ENCODE measurements at places on chromosomes 7 and 10.
A peak's percentile ranks its signal among the peaks of the same experiment; 100 is the strongest.

- H3K27me3 ChIP-seq: peaks cover under 1% of the 10 kb centered on the region
- H3K4me1 ChIP-seq: peaks cover 8% of the 10 kb centered on the region
- peak overlapping the region; percentile 24 for H3K27ac ChIP-seq
- H3K4me3 ChIP-seq: no peak overlapping the region
- peak; percentile 51 for DNase-seq
Observed at GRCh38 chr10:22246680-22247391, 29.0 kb upstream of the EBLN1 start.

DNA sequence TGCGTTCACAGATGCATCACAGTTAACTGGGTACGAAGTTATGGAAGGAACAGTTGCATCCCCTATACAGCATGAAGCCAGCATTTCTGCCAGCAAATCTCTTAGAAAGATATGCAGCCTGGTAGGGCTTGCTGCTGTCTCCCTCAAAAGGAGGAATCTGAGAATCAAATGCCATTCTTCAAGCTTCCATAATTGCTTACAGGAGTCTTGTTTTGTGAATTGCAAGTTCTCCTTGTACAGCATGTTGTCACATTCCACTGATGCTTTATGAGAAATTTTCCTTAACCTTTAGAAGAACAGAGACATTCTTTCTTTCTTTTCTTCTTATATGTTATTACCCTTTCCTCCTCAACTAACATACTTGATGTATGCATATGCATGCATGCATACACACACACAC, 134.6 kb downstream of the CHRM2 start:
- H3K4me1 ChIP-seq: no peaks in the 10 kb centered on the region
- H3K4me3 ChIP-seq: no peak overlapping the region

- no peaks in the 10 kb centered on the region for H3K36me3 ChIP-seq
- no peak overlapping the region for H3K27ac ChIP-seq
- DNase-seq: peak; percentile 44
- no peaks in the 10 kb centered on the region for H3K27me3 ChIP-seq
Observed at GRCh38 chr10:57657164-57657765, 610.4 kb downstream of the IPMK start.

DNA sequence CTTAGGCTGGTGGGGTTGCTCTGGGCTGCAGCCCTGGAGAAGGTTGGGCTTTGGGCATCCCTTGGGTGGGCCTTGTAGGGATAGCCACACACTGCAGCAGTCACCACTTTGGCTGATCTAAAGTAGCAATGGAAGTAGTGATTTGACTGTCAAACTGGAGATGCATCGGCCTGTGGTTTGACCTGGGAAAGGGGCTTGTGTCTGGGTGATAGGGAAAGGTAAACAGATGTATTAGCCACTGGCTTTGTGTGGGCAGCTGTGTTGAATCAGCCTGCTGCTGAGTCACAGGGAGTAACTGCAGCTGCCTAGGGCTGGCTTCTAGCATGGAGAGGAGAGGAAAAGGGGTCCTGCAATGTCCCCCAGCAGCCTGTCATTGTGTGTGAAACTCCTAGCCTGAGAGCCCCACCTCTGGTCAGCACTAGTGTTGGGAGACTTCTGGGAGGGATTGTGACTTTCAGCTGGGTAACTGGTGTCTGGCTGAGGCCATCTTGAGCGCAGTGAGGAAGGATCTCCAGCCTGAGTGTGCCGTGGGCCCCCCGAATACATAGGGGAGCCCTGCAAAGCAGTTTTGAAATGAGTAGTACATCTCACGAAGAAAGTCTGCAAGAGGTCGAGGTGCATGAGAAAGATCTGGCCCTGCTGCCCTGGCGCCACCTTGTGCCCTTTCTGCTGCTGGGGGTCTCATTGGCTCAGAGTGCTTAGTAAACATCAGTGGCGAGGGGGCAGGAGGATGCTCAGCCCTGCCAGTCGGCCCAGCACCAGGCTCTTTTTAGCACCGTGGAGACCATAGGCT, 117.3 kb downstream of the FANK1 start:
- peaks cover 28% of the 10 kb centered on the region for H3K36me3 ChIP-seq
- peaks cover 23% of the 10 kb centered on the region for H3K4me1 ChIP-seq
- peak overlapping the region; percentile 10 for H3K27ac ChIP-seq
- no peaks in the 10 kb centered on the region for H3K27me3 ChIP-seq

DNA sequence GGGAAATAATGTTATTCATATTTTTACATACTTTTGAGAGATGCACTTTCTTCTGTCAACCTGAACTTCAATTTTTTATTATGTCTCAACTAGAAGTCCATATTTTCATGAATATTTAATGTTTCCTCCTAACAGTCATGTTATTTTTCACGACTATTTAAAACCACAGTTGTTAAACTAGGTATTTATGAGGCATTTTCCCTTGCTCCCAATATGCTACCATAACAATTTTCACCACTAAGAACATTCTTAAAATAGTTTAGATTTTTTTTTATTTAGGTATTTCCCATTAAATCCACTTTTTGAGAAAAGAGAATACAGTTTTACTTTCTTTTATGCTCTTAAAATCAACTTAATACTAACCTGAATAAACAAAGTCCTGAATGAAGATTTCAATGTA, 89.4 kb downstream of the JAZF1 start:
- H3K27me3 ChIP-seq: no peaks in the 10 kb centered on the region
- H3K36me3 ChIP-seq: no peaks in the 10 kb centered on the region
- no peak overlapping the region for H3K27ac ChIP-seq
- DNase-seq: no peak
- no peak overlapping the region for H3K4me3 ChIP-seq

DNA sequence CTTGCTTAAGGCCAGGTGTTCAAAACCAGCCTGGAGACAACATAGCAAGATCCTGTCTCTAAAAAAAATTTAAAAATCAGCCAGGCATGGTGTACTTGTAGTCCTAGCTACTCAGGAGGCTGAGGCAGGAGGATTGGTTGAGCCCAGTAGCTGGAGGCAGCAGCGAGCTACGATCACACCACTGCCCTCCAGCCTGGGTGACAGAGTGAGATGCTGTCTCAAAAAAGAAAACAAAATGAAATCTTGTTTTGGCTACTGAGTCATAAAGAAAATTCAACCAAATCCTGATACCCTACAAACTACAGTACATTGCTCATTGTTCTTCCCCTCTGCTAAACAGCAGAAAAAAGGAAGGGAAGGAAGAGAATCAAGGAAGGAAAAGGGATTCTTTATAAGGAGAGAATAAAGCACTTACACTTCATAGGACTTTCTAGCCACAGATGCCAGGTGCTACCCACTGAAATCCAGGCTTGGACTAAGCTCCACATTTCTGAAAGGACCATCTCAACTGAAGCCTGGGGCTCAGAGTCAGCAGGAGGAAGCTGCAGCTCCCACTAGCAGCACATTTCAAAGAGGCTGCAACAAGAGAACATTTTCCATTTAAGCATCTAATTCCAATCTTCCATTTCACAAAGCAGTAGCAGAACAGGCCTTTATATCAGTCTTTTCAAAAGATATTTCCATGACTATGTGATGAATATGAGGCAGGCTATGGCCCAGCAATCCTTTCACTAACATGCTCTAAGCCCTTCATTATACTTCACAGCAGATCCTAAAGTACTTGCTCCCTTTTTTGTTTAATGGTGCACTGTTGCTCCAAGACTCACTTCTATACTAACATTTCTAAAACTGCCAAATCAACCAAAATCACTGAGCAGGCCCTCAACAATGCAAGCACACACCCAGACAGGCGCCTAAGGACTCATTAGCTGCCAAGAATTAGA, 13.5 kb downstream of the TNPO3 start:
- H3K27ac ChIP-seq: peak overlapping the region; percentile 15
- peaks cover 26% of the 10 kb centered on the region for H3K4me1 ChIP-seq
- peaks cover 25% of the 10 kb centered on the region for H3K36me3 ChIP-seq
- H3K27me3 ChIP-seq: no peaks in the 10 kb centered on the region
- H3K4me3 ChIP-seq: no peak overlapping the region
- DNase-seq: no peak

DNA sequence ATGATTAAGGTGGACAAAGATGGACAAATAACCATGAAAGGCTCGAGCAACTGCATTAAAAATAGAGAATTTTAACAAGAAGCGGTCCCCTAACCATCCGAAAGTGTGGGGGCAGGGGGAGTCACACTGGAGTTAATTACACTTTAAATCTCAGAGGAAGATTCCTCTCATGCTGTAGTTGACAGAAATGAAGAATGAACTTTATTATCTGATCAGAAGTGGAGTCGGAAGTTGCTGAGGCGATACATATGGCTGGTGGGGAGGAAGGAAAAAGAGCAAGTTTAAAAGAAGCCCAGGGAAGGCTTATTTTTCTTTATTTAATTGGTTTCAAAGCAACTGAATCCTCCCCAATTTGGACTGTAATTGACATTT, 102.3 kb upstream of the FAM171A1 start:
- no peak for DNase-seq
- no peak overlapping the region for H3K4me3 ChIP-seq
- no peaks in the 10 kb centered on the region for H3K36me3 ChIP-seq
- no peak overlapping the region for H3K27ac ChIP-seq

DNA sequence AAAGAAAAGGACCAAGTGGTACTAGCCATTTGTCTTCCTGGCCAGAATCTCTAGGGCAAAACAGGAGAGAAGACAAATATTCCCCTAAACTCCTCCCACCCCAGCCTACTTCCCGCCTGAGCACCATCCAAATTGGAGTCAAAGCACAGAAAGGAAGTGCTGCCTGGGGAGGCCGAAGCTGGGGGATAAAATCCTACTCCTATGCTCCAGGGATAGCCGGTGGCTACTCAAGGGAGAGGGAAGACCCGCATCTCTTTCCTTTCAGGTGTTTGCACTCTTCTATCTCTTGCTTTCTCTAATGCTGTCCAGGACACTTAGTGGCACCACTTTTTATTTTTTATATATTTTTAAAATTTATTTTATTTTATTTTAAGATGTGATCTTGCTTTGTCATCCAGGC, 7.1 kb upstream of the DUSP5 start:
- no peak for DNase-seq
- no peaks in the 10 kb centered on the region for H3K36me3 ChIP-seq
- H3K27ac ChIP-seq: no peak overlapping the region
- H3K4me3 ChIP-seq: no peak overlapping the region
- H3K4me1 ChIP-seq: no peaks in the 10 kb centered on the region

DNA sequence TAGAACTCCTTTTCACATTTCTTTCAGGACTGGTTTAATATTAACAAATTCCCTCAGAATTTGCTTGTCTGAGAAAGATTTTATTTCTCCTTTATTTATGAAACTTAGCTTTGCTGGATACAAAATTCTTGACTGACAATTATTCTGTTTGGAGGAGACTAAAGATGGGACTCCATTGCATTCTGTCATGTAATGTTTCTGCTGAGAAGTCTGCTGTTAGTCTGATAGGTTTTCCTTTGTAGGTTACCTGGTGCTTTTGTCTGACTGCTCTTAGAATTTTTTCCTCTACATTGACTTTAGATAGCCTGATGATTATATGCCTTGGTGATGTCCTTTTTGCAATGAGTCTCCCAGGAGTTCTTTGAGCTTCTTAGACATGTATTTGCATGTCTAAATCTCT, 23.4 kb downstream of the CLRN3 start:
- no peak for DNase-seq
- no peak overlapping the region for H3K4me3 ChIP-seq
- no peaks in the 10 kb centered on the region for H3K36me3 ChIP-seq
- H3K27ac ChIP-seq: no peak overlapping the region

DNA sequence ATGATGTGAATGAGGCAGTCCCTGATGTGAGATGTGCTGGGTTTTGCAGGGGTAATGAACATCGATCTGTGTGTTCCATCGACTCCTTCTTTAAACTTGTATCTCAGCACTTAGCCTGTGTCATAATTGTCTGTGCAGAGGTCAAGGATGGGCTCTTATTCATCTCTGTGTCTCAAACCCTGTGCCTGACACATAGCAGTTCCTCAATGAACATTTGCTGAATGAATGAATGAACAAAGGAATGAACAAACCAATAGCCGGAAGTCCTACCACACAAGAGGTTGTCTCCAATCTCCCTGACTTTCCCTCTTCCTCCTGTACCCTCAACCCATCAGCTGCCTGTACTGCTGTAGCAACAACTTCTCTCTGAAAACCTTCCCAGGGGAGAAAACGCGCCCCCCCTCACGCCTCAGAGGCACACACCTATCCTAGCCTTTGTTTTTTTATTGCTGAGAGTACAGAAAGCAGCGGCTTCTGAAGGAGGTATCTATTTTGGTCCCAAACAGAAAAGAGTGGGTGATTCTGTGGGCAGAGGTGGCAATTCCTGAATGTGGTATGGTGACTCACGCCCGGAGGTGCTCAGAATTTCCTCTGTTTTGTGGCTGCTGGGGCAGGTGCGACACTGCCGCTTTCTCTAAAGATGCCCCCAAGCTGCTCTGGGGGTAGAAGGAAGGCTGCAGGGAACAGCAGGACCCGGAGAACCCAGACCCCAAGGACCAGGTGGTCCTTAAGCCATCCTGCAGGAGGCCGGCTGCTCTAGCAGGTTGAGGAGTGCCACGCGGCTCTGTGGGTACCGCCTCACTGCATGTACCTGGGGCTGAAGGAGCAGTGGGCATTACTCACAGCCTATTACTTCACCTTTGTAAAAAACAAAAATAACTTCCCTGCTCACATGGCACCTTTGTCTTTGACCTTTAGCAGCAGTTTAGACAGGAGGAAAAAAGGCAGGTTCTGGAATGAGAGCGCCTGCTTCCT, 9.6 kb downstream of the IL2RA start:
- peak overlapping the region; percentile 92 for H3K4me3 ChIP-seq
- peak; percentile 71 for DNase-seq
- H3K27ac ChIP-seq: peak overlapping the region; percentile 94

- H3K27me3 ChIP-seq: no peaks in the 10 kb centered on the region
- H3K27ac ChIP-seq: no peak overlapping the region
- DNase-seq: no peak
- no peak overlapping the region for H3K4me3 ChIP-seq
Observed at GRCh38 chr10:26981232-26981824, 119.0 kb downstream of the ANKRD26 start.

DNA sequence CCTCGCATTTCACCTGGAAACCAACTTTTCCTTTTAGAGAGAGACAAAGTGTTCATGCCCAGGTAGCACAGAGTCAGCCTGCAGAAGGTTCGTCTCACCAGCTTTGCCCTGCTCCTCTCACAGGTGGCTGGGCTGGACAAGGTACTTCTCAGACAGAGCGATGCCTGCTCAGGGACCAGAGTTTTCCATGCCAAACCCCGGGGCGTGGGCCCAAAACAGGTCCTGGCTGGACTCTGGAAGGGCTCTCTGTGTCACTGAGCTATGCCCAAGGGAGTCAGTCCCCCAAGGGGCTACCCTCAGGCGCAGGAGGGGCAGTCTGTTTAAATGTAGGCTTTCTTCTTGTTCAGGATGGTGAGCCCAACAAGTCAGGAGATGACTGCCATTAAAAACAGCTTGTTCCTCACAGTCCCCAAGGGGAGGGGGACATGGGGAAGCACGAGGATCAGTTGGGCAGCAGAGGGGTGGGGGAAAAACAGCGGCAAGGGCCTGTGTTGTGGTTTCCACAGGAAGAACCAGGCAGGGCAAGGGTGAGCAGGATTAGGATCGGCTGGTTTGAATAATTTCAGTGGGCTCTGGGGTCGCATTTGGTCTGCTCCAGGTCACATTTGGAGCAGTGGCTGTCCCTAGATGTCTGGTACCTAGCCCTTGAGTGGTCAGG, 55.5 kb upstream of the FIGNL1 start:
- no peaks in the 10 kb centered on the region for H3K27me3 ChIP-seq
- no peaks in the 10 kb centered on the region for H3K36me3 ChIP-seq
- H3K27ac ChIP-seq: no peak overlapping the region
- H3K4me3 ChIP-seq: no peak overlapping the region
- no peaks in the 10 kb centered on the region for H3K4me1 ChIP-seq

All from CD4-positive, CD25-positive, alpha-beta regulatory T cell (primary cell).